ENCODE measurements at places on chromosomes 2 and 18.

- no peak for DNase-seq
Measured at GRCh38 chr2:203016716-203017115, 2.0 kb downstream of the NBEAL1 start.

GRCh38 chr2:3603536-3604206 is 8.8 kb downstream of the COLEC11 start:
- no peak for DNase-seq

GRCh38 chr2:150282771-150283371 is 204.6 kb downstream of the RND3 start:
- DNase-seq: no peak

- DNase-seq: no peak
Measured at GRCh38 chr18:51716277-51716676, 518.8 kb upstream of the MEX3C start.

DNA sequence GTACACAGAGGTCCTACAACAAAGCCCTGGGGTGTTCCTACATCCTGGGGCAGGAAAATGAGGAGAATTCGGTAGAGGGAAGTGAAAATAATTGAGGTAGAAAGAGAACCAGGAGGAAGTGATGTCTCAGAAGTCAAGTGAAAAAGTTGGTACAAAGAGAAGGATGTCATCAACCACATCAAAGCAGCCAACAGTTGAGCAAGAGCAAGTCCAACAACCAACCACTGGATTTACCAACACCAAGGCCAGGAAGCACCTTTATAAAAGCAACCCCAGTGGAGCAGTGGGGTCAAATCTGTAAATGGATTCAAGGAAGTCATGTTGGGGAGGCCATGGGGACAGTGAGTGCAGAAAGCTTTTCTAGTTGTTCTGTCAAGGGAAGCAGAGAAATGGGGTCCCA is 360.4 kb downstream of the ZNF516 start:
- DNase-seq: no peak

Data from GM23338 (cell line).